ENCODE measurements at places on chromosomes 5 and 9.

GRCh38 chr9:3124001-3124400 lies 280.1 kb upstream of the PUM3 start:
- DNase-seq, result no peak

DNA sequence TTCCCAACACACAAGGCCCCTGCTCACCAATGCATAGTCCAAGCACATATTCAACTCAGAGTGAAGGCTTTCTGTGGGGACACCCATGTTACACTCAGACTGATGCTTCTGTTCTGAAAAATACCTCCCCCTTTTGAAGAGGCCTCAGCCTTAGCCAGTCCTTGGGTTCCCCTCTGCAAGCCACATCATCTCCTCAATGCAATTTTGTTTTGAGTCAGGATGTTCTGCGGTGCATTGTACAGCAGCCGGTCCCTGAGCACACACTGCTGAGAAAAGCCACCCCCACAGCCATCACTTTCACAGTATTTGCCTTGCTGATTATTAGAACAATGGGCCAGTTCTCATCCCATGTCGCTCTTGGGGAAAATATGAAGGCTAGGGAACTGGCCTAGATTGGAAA lies 241.2 kb downstream of the FAM114A2 start:
- peak; percentile 2 for DNase-seq

- DNase-seq, result no peak
Observed at GRCh38 chr9:127346584-127346983, 50.4 kb upstream of the SLC2A8 start.

DNA sequence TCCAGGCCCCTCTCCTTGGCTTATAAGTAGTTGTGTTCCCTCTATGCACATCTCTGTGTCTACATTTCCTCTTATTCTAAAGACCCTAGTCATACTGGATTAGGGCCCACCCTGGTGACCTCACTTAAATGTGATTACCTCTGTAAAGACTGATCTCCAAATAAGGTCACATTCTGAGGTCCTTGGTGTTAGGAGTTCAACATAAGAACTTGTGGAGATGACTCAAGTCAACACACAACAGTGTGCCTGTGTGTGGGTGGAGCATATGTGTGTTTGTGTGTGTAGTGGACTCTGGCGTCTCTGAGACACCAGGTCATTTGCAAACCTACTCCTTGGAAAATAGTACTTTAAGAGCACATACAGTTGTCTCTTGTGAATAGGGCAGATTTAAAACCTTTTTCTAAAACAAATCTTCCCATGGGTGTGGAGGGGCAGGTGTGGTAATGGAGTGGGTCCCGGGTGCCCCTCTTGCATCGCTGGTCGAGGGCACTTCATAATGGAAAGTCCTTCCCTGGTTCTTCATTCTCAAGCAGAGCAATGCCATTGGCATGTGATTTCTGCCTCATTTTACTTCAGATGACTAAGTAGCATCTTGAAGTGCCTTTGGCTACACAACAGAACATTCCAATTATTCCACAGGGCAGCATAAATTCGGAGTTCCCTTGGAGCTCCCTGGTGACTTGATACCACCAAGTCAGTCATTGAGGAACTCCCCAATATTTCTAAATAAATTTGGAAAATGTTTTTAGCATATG lies 84.4 kb downstream of the C9orf152 start:
- no peak for DNase-seq

GRCh38 chr9:706606-707459 lies 134.7 kb upstream of the DMRT1 start:
- DNase-seq, result peak; percentile 42

DNA sequence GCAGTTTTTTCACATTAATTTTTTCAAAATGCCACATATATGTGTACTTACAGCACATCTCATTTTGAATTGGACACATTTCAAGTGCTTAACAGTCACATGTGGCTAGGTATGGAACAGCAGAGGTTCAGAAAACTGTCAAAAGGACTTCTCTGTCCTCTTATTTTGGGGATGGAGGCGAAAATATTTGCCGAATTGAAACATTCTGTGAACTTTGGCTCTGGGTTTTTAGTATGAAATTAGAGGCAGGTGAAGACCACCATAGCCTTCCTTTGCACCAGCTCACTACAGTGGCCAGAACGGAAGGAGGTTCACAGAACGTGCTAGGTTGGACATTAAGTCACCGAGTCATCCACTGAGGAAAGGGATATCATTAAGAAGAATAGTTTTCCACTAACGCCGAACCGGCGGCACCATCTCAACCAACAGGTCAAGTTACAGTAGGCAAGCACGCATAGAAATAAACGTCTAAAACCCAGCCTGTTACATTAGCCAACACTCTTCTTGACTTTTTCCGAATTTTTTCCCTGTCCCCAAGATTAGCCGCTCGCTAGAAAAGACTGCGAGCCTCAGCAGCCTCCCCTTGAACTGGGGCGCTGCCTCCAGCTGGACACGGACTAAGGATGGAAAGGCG lies 1.8 kb upstream of the TLE4 start:
- DNase-seq, result no peak

- DNase-seq, result no peak
Observed at GRCh38 chr9:131622523-131622922, 77.2 kb downstream of the PRRT1B start.

GRCh38 chr9:73152953-73153352 lies 1.3 kb downstream of the ANXA1 start:
- DNase-seq, result peak; percentile 80

- no peak for DNase-seq
Observed at GRCh38 chr9:72362118-72362531, 2.9 kb downstream of the ZFAND5 start.

DNA sequence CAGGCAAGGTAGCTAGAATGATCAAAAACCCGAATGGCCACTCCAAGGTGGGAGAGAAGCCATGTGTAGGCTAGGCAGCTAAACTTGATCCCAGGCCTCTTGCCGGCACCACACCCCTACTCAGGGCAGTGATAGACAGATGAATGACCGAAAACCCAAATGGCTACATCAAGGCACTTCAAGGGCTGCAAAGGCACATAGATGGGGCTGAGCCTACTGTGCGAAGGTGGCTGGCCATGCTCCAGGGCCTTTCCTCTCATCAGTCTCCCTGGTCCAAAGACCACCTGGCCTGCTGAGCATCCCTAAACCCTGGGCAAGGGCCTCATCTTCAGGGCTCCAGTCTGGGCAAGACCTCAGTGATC lies 3.7 kb upstream of the TIFAB start:
- DNase-seq, result no peak

- DNase-seq, result no peak
Observed at GRCh38 chr9:131505012-131505411, 2.3 kb downstream of the POMT1 start.

DNA sequence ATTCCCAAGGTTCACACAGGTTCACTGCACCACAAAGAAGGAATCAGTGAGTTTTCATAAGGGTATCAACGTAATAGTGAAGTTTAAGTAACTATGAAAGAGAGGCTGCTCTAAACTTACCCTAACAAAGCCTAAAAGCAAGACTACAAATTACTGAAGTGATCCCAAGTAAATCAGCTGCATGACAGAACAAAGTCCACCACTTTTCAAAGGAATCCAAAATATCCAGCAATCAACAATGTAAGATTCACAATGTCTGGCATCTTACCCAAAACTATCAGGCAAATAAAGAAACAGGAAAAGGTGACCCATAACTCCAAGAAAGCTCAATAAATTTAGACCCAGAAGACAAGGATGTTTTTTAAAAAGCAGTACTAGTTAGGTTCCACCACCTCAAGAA lies 70.1 kb downstream of the GNAQ start:
- DNase-seq, result no peak

DNA sequence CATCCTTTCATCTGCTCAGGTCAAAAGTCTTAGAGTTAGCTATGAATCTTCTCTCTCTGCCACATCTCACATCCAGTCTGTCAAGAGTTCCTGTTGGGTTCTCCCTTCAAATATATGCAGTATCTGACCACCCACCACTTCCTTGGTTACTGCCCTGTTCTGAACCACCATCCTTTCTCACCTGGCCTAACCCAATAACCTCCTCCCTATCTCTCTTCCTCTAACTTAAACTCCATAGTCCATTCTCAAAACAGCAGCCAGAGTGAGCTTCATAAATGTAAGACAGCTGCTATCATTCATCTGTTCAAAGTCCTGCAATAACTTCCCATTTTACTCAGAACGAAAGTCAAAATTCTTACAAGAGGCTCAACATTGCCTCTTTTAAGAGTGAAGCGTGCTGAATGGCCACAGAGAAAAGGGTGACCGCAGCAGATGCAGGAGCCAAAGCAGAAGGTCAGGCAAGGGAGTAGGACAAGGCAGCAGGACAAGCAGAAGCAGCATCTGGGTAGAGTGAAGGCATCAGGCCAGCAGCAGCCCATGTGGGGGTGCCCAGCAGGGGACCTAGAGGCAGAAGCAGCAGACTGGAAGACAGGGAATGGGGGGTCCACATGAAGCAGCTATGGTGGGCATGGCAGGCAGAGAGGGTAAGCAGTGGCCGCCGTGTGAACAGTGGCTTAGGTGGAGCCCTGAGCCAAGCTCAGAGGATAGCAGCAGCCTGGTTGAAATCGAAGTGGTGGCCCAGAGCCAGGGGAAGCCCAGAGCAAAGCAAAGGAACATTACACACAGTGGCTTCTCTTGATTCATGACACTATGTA lies 39.3 kb upstream of the CDC42SE2 start:
- peak; percentile 40 for DNase-seq

- no peak for DNase-seq
Observed at GRCh38 chr9:8705861-8706260, 906.3 kb upstream of the DMAC1 start.
